ENCODE measurements at places on chromosomes 16 and 17.
A peak's percentile ranks its signal among the peaks of the same experiment; 100 is the strongest.

DNA sequence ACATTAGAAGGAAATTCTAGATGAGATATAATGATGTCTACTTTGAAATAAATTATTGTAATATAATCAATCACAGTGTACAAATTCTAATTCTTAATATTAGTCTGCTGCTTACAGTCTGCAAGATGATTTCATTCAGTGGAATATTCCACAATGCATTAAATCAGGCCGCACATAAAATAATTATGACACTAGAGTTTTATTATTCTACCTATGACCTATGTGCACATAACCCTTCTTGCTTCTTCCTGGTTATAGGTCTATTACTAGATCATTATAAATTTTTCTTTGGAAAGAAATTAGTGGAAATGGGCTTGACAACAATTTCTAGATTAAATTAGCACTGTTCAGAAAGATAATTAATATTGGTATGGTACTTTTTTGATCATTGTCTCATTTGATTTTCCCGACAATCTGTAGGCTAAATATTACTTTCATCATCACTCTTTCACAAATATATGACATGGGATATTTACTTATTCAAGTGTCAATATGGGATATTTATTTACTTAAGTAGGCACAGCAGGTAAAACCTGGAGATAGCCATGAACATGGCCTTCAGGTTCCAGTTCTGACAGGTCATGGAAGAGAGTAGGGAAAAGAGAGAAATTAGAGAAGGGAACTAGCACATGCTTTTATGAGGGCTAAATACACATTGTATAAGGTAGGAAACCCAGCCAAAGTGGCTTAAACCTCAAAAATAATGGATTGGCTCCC lies 476.4 kb downstream of the TOX3 start:
- DNase-seq = no peak

- peak; percentile 80 for DNase-seq
Observed at GRCh38 chr16:3444032-3444388, 530 bp downstream of the NAA60 start.

DNA sequence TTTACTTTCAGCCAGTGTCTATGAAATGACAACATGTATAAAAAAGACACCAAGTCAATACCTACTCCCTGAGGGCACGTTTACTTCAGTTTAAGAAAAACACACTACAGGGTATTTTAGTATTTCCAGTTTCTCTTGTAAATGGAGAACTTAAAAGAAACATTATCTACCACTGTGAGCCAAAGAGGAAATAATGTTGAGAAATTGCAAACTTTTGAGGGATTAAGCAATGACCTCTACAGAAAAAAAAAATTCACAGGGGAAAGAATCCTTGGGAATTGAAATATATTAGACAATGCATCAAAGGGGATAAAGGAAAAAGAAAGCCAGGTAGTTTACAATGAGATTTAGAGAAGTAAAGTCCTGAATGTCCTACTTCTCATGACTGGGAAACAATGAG lies 126.0 kb downstream of the KCNJ2 start:
- DNase-seq = no peak

DNA sequence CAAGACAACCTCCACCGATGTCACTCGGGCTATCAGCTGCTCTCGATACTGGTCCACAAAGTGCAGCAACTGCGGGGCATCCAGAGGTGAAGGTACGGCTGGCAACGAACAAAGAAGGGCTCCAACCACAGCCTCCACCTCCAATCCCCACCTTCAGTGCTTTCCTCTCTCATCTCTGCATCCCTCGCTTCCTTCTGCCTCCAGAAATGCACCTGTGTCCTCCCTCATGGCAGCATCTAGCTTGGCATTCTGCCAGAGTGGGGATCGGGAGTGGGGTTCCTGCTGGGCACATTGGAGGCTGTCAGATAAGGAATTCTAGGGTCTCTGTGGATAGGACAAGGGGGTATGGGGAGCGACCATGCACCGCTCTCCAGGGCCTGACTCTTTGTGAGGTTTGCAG lies 28.6 kb downstream of the MIS12 start:
- DNase-seq = no peak

- no peak for DNase-seq
Observed at GRCh38 chr16:1101133-1101532, 5.1 kb upstream of the C1QTNF8 start.

- no peak for DNase-seq
Observed at GRCh38 chr16:13441675-13442074, 478.3 kb upstream of the ERCC4 start.

GRCh38 chr17:41457676-41458075 lies 9.5 kb downstream of the KRT32 start:
- DNase-seq = no peak

- no peak for DNase-seq
Observed at GRCh38 chr17:73104450-73104849, 12.0 kb upstream of the SLC39A11 start.

DNA sequence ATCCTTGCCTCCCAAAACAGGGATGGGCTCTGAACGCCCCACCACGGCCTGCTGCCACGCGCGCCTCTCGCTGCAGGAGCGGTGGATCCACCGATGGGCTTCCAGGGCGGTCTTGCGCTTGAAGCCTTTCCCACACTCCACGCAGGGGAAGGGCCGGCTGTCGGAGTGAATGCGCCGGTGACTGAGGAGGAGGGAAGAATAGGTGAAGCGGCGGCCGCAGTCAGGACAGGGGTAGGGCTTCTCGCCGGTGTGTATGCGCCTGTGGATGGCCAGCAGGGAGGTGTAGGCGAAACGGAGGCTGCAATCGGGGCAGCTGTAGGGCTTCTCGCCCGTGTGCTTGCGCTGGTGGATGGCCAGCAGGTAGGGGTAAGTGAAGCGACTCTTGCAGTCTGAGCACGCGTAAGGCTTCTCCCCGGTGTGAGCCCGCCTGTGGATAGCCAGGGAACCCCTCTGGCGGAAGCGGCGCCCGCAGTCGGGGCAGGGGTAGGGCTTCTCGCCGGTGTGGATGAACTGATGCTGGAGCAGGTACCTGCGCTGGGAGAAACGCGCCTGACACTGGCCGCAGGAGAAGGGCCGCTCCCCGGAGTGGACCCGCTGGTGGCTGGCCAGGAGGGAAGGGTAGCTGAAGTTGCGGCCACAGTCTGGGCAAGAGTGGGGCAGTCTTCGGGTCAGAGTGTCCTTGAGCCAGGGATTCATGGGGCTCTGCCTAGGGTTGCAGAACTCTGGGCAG lies 2.7 kb downstream of the ZNF785 start:
- no peak for DNase-seq

GRCh38 chr16:53207810-53208752 lies 153.3 kb downstream of the CHD9 start:
- peak; percentile 83 for DNase-seq

GRCh38 chr17:80036715-80037477 lies 454 bp downstream of the CCDC40 start:
- no peak for DNase-seq

DNA sequence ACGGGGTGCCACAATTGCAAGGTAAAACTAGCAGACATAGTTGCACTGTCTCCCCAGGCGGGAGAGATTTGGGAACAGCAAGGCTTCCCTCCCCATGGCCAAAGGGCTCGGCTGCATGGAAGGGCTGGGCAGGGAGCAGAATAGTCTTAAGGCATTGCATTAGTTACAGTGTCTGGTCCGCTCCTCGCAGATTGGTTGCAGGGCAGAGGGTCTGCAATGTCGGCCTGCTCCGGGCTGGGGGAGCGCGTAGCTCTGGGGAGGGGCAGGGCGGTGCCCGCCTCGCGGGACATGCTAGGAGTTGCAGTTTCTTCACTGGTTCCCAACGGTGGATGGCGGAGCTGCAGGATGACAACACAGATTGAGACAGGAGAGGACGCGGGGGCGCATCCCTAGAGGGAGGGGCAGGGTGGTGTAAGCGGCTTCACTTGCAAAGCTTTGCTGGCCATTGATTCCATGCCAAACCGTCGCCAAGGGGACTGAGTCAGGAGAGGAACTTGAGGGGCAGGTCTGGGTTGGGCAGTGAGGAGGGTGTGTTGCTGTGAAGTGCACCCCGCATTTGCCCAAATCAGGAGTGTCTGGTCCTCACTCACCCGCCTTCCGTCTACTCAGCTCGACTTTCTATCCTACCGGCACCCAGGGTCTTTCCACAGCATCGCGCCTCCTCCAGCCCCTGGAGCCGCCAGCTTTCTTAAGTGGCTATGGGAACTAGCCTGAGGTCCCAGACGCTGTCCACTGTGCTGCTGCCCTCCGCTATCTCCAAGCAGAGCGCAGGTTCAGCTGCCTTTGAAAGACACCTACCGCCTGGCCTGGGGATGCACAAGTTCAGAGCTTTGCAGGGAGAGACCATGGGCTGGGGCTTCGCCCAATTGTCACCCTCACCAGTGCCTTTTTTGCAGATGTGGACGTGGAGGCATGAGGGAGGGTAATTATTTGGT lies 1748.9 kb downstream of the TP53TG3F start:
- no peak for DNase-seq

DNA sequence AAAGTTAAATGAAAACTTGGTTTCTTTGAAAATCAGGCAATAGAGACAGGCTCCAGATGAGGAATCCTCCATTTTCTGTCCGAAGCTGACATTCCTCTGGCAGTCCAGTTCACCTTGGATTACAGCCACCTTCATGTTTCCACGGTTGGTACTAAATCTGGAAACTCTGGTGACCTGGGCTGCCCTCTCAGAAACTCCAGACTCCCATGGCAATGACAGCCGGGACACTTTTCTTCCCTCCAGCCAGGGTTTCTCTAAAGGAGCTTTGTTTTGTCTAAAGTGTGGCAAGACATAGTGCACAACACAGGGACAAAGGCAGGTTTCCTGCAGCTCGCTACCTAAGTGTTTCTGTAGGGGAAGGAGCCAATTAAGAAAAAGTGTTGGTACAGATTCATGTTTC lies 36.0 kb downstream of the CLUAP1 start:
- DNase-seq = peak; percentile 2

DNA sequence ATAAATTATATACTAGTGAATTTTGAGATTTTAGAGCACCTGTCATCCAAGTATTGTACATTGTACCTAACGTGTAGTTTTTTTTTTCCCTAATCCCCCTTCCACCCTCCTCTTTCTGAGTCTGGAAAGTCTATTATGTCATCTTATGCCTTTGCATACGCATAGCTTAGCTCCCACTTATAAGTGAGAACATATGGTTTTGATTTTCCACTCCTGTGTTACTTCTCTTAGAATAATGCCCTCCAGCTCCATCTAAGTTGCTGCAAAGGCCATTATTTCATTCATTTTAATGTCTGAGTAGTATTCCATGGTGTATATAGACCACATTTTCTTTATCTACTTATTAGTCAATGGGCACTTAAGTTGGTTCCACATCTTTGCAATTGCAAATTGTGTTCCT lies 177.0 kb upstream of the C16orf82 start:
- no peak for DNase-seq

DNA sequence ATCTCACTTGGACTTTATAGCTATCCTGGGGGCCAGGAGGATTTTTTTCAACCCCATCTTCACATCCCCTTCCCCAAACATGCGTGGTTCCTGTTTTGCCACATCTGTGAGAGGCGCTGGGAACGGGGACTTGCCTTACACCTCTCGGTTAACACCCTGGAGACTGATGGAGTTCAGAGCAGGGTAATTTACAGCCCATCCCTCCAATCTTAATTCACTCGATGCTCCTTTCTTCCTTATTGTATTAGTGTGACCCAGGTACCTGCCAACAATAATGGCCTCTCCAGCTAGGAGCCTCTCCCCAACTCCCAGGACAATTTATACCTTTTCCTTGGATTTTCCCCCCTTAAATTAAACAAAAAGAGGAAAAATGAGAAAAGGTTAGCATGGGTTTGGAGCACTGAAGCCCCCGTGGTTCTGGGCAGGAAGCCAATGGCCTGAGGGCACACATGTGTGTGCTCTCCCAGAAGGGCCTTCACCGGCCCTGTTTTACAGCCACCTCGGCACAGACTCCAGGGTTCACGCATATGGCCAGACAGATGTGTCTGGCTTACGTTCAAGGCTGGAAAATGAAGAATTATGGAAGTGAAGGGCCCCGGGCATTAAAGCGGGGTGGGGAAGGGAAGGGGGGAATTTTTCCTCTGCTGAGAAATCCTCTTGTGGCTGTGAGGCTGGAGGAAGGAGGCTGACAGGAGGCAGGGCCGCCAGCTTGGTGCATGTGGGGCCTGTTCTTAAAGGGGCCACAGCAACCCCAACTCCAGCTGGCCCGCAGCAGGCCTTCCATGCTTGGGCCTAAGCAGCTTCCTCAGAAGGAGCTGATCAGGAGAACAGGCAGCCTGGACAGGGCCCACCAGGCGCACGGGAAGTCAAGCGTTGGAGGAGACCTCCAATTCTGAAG lies 21.4 kb downstream of the HIC1 start:
- peak; percentile 45 for DNase-seq

DNA sequence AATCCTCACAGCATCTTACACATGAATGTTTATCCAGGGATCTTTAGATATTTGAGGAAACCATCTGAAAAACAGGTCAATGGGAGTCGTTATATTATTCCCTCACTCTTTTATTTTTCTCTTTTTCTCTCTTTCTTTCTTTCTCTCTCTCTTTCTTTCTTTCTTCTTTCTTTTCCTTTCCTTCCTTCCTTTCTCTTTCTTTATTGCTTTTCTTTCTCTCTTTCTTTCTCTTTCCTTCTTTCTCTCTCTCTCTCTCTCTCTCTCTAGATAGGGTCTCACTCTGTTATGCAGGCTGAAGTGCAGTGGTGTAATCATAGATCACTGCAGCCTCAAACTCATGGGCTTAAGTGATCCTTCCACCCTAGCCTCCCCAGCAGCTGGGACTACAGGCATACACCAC lies 20.3 kb upstream of the OR4D1 start:
- DNase-seq = no peak

DNA sequence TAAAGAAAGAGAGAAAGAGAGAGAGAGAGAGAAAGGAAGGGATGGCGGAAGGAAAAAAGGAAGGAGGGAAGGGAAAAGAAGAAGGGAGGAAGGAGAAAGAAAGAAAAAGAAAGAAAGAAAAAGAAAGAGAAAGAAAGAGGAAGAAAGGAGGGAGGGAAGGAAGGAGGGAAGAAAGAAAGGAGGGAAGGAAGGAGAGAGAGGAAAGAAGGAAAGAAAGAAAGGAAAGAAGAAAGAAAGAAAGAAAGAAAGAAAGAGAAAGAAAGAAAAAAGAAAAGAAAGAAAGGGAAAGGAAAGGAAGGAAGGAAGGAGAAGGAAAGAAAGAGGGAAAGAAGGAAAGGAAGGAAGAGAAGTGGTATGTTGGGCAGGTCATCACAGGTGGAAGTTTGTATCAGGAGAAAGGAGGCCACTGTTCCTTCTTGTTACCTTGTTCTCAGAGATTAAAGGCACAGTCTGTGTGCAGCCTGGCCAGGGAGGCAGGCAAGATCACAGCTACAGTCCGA lies 19.3 kb downstream of the SLC35G3 start:
- DNase-seq = no peak

DNA sequence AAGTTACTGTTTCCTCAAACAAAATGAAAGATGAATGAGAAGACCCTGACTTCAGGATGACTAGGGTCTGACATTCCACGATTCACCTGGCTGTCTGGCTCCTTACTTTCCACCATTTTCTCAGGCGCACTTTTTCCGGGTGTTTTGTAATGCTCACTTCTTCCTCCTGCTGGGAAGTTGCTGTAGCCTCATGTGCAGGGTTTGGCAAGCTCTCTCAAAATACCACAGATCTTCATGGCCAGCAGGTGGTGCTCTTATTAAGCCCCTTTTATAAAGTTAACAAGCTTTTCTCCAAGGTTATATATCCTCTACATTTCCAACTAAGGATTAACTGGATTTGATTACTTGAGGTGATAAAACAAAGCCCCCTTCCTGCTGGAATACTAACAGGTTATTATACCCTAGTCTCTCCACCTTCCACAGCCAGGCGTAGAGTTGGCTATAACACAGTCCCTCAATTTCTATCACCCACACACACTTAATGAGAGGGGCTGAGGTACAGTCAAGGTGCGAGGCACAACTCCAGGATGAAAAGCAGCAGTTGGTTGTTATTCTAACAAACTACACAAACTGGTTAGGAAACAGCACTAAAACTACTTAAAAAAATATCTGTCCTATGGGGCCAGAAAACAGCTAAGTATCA lies 45.4 kb downstream of the STH start:
- peak; percentile 87 for DNase-seq
